ENCODE measurements at places on chromosomes 3 and 15. TPM values are rescaled to one million over a fixed set of nuclear protein-coding genes. Genes with fewer than 3 reads are reported as not detected.

DPPA2 gene
- total RNA-seq: not detected

ADAMTS7 gene
- 1.6 TPM for total RNA-seq

IMPG2 gene
- total RNA-seq: 0.05 TPM

STAC gene
- total RNA-seq: 0.85 TPM

PPM1L gene
- total RNA-seq: 9.1 TPM

CRYGS gene
- 0.23 TPM for total RNA-seq

RTP1 gene
- not detected for total RNA-seq

SLC33A1 gene
- total RNA-seq: 21.8 TPM
